Hair follicular keratinocyte (primary cell): ENCODE measurements at places on chromosomes 6 and 20. TPM values are rescaled to one million over a fixed set of nuclear protein-coding genes. Genes with fewer than 3 reads are reported as not detected.

POU5F1 gene
- total RNA-seq: 1.1 and 1.2 TPM in 2 replicates

OLIG3 gene
- total RNA-seq: not detected in 2 replicates

CHRNA4 gene
- not detected in 2 replicates for total RNA-seq

WFDC5 gene
- total RNA-seq: 0.23 and 1.6 TPM in 2 replicates

SCRT2 gene
- total RNA-seq: not detected in 2 replicates
